Cardiac atrium fibroblast (primary cell): ENCODE measurements at places on chromosomes 3 and 15. TPM values are rescaled to one million over a fixed set of nuclear protein-coding genes. Genes with fewer than 3 reads are reported as not detected.

LRRC3B gene
- not detected in 2 replicates for total RNA-seq

TMEM43 gene
- 122 and 128 TPM in 2 replicates for total RNA-seq

DNAH12 gene
- 0.16 TPM in 1 of 2 replicates, not detected in the other for total RNA-seq

GOLGA8H gene
- total RNA-seq, result not detected in 2 replicates

ATP10A gene
- total RNA-seq, result 0.97 and 1.4 TPM in 2 replicates

LRRIQ4 gene
- not detected in 2 replicates for total RNA-seq

PRTG gene
- 1.3 and 5.8 TPM in 2 replicates for total RNA-seq
